Thoracic aorta endothelial cell (primary cell): ENCODE measurements at places on chromosomes 3 and 15. TPM values are rescaled to one million over a fixed set of nuclear protein-coding genes. Genes with fewer than 3 reads are reported as not detected.

RLBP1 gene
- total RNA-seq: not detected in 2 replicates

EPHA3 gene
- not detected in 2 replicates for total RNA-seq

BOC gene
- 0.40 and 0.86 TPM in 2 replicates for total RNA-seq

EPHA6 gene
- total RNA-seq: not detected in 2 replicates

INAFM2 gene
- 24.2 and 30.9 TPM in 2 replicates for total RNA-seq

ADIPOQ gene
- not detected in 2 replicates for total RNA-seq

SNTN gene
- total RNA-seq: not detected in 2 replicates

CDC25A gene
- total RNA-seq: 25.3 and 27.0 TPM in 2 replicates

DUOX2 gene
- total RNA-seq: not detected in 2 replicates

C3orf85 gene
- total RNA-seq: not detected in 2 replicates

MAP4 gene
- total RNA-seq: 160 and 190 TPM in 2 replicates

MRPL3 gene
- total RNA-seq: 147 and 161 TPM in 2 replicates

PPP1R14D gene
- not detected in 2 replicates for total RNA-seq

GOLGA8K gene
- 0.66 and 1.5 TPM in 2 replicates for total RNA-seq

SEC62 gene
- total RNA-seq: 41.5 and 45.7 TPM in 2 replicates

CFAP44 gene
- 5.1 and 6.0 TPM in 2 replicates for total RNA-seq

PP2D1 gene
- not detected in 2 replicates for total RNA-seq

SYNPR gene
- total RNA-seq: not detected in 2 replicates

ITGA11 gene
- total RNA-seq: 0.14 and 1.2 TPM in 2 replicates

GNAT1 gene
- total RNA-seq: not detected in 2 replicates

WNT7A gene
- not detected in 2 replicates for total RNA-seq
